ENCODE measurements at places on chromosomes 2 and 18. TPM values are rescaled to one million over a fixed set of nuclear protein-coding genes. Genes with fewer than 3 reads are reported as not detected.
A peak's percentile ranks its signal among the peaks of the same experiment; 100 is the strongest.

GRCh38 chr18:70322928-70323327, 34.1 kb downstream of the SOCS6 start:
- H3K4me1 ChIP-seq: no peaks in the 10 kb centered on the region
- DNase-seq: no peak
- H3K27ac ChIP-seq: no peak overlapping the region
- no peak overlapping the region for H3K4me3 ChIP-seq

- no peak for DNase-seq
- H3K4me3 ChIP-seq: no peak overlapping the region
- H3K27me3 ChIP-seq: no peaks in the 10 kb centered on the region
- no peak overlapping the region for H3K27ac ChIP-seq
Measured at GRCh38 chr2:219457784-219458369, 23.2 kb downstream of the SPEG start.

DNA sequence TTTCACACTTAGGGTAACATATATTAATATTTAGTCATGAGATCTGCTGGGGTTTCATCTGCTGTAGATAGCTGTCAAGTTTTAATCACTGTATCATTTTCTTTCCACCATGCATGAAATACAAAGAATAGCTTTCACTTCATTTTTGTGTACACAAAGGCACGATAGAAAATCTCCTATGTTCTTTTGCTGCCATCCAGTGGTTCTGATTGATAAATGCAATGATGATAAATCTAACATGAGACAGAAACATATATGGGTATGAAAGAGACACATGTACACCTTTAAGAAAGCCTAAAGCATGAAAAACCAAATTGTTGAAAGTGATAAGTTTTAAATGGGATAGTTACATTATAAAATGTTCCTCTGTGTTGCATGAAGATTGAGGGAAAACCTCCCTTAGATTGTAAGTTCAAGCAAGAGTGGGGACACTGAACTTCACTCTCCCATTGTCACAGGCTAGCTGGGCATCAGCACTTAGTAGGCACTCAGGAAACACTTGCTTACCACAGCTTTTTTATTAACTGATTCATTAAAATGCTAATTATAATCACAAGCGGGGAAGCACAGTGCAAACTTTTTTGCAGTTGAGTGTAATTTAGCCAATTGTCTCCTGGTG, 31.2 kb downstream of the C1D start:
- no peaks in the 10 kb centered on the region for H3K27me3 ChIP-seq
- no peak for DNase-seq
- no peak overlapping the region for H3K4me3 ChIP-seq
- no peak overlapping the region for H3K27ac ChIP-seq
- H3K36me3 ChIP-seq: no peaks in the 10 kb centered on the region

GRCh38 chr2:45869165-45869501, 217.7 kb downstream of the PRKCE start:
- H3K4me3 ChIP-seq: no peak overlapping the region
- H3K27me3 ChIP-seq: no peaks in the 10 kb centered on the region
- H3K27ac ChIP-seq: no peak overlapping the region
- no peak for DNase-seq

- H3K27me3 ChIP-seq: no peaks in the 10 kb centered on the region
- no peak for DNase-seq
- H3K4me1 ChIP-seq: no peaks in the 10 kb centered on the region
- H3K36me3 ChIP-seq: no peaks in the 10 kb centered on the region
- no peak overlapping the region for H3K4me3 ChIP-seq
Measured at GRCh38 chr2:176566496-176566895, 297.3 kb downstream of the MTX2 start.

GRCh38 chr18:46893360-46893759, 23.9 kb downstream of the PIAS2 start:
- peaks cover 28% of the 10 kb centered on the region for H3K36me3 ChIP-seq
- H3K27ac ChIP-seq: no peak overlapping the region
- no peak overlapping the region for H3K4me3 ChIP-seq
- H3K27me3 ChIP-seq: no peaks in the 10 kb centered on the region
- no peaks in the 10 kb centered on the region for H3K4me1 ChIP-seq

Gene SS18
- total RNA-seq: 83.5 TPM

Gene ZNF516
- 16.5 TPM for total RNA-seq

DNA sequence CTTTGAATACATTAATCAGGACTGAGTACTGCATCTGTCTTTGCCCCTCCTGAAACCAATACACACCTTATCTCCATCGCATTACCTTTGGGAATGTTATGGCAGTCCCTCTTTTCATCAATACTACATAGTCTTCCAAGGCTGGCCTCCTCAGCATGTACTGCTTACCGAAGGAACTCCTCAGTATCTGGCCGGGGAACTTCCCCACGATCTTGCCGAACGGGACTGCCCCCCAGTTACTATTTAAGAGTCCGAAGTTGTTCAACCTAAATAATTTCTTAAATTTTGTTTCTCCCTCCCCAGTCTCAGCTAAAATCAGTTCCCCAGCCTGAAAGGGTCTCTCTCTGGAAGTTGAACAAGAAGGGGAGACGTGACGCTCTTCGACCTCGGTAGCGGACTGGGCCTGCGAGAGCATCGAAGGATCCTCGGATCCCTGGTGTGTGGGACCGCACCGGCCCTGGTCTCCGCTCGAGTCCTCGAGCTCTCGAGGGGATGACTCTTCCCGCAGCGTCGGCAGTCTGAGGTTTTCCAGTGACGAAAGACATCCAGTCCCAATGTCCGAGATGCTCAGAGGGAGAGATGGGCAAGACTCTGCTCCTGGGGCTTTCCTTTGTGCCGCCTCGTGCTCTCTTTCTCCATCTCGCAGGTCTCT, 489 bp downstream of the TRMT61B start:
- DNase-seq: no peak
- H3K4me3 ChIP-seq: peak overlapping the region; percentile 87
- peak overlapping the region; percentile 74 for H3K27ac ChIP-seq
- H3K27me3 ChIP-seq: no peaks in the 10 kb centered on the region
- H3K4me1 ChIP-seq: no peaks in the 10 kb centered on the region
- H3K36me3 ChIP-seq: no peaks in the 10 kb centered on the region

- H3K27me3 ChIP-seq: peaks cover 1% of the 10 kb centered on the region
- H3K4me1 ChIP-seq: no peaks in the 10 kb centered on the region
- no peak for DNase-seq
- no peaks in the 10 kb centered on the region for H3K36me3 ChIP-seq
- no peak overlapping the region for H3K27ac ChIP-seq
Measured at GRCh38 chr2:223481486-223481885, 120.7 kb downstream of the SCG2 start.

- H3K4me1 ChIP-seq: peaks cover 1% of the 10 kb centered on the region
- DNase-seq: no peak
- H3K4me3 ChIP-seq: peak overlapping the region; percentile 98
- no peak overlapping the region for H3K27ac ChIP-seq
- peaks cover 23% of the 10 kb centered on the region for H3K36me3 ChIP-seq
Measured at GRCh38 chr2:47785986-47786385, 3.0 kb downstream of the MSH6 start.

GRCh38 chr18:13428319-13428718, 209.8 kb downstream of the LDLRAD4 start:
- no peak overlapping the region for H3K27ac ChIP-seq
- H3K4me1 ChIP-seq: no peaks in the 10 kb centered on the region
- H3K4me3 ChIP-seq: no peak overlapping the region
- H3K36me3 ChIP-seq: no peaks in the 10 kb centered on the region

DNA sequence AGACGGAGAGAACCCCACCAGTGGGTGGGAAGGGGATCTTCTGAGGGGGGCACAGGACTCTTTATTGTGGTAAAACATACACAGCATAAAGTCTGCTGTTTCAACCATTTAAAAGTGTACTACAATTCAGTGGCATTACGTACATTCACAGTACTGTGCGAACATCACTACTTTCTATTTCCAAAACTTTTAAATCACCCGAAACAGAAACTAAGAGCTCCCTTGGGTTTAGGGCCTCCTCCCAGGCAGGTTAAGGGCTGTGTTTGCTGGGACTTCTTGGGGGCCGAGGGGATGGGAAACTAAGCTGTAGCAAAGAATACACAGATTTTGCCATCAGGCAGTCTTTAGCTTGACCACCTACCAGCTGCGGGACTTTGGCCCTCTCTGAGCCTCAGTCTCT, 242.0 kb downstream of the HAUS1 start:
- H3K27me3 ChIP-seq: no peaks in the 10 kb centered on the region
- no peak for DNase-seq
- no peak overlapping the region for H3K4me3 ChIP-seq
- H3K36me3 ChIP-seq: no peaks in the 10 kb centered on the region
- peaks cover 16% of the 10 kb centered on the region for H3K4me1 ChIP-seq
- H3K27ac ChIP-seq: no peak overlapping the region

DNA sequence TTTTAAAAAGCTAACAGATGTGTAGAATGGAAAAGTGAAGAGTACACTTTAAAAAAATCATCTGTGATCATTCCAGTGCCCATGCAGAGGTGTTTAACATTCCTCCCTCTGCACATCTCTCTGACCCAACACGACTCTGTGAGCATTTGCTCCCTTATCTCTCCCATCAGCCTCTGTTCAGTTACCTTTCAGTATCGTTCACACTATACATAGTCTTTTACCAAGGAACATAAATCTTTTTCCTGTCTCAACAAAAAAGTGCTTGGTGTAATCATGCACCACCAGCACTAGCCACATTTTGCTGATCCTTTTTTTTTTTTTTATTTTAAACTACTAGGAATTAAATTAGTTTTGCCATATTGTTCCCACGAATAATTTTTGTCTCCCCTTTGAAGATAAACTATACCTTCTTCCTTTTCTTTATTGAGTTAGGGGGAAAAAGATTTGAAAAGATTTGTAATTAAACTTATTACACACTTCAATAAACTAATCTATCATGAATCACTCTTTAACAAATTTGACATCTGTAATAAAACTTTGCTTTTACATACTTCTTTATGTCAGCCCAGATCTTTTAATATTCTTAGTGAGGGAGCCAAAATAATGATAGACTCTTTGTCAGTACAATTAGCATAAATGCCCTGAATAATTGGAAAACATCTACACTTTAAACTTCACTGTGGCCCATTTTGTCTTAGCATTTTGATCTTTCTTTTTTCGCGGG, 489.8 kb upstream of the FANCL start:
- no peak overlapping the region for H3K4me3 ChIP-seq
- H3K27ac ChIP-seq: no peak overlapping the region
- H3K36me3 ChIP-seq: no peaks in the 10 kb centered on the region
- DNase-seq: no peak
- H3K27me3 ChIP-seq: no peaks in the 10 kb centered on the region
- H3K4me1 ChIP-seq: peaks cover 5% of the 10 kb centered on the region

- H3K27me3 ChIP-seq: no peaks in the 10 kb centered on the region
- no peaks in the 10 kb centered on the region for H3K4me1 ChIP-seq
- DNase-seq: no peak
- no peaks in the 10 kb centered on the region for H3K36me3 ChIP-seq
- H3K27ac ChIP-seq: no peak overlapping the region
Measured at GRCh38 chr2:12504443-12504842, 212.3 kb upstream of the TRIB2 start.

Gene PROKR1
- total RNA-seq: 3.9 TPM

DNA sequence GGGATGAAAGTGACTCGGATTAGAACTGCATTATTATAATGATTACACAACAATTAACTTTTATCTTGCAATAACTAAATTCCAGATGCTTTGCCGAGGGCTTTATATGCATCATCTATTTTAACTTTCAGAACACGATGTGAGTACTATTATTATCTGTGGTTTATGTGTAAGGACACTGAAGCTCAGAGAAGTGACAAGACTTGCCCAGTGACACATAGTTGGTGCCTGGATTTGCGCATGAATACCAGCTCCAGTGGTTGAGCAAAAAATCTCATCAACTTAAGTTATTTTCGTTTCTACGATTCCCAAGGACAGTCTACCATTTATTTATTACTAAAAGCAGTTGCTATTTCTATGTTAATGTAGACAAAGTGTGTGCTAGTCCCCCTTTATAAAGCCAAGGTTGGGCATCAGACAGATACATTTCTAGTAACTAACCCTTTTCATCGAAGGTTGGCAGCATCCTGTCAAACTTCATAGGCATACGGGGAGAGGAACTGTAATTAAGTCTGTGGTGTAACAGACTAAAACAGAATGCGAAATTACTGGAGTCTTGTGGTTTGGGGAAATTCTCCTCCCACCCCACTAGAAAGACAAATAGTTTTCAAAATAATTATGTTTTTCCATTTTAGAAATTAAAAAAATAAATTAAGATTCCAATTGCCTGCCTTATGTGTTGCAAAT, 73.2 kb upstream of the BOD1L2 start:
- no peaks in the 10 kb centered on the region for H3K36me3 ChIP-seq
- no peak for DNase-seq
- no peak overlapping the region for H3K4me3 ChIP-seq
- no peak overlapping the region for H3K27ac ChIP-seq
- H3K27me3 ChIP-seq: no peaks in the 10 kb centered on the region

GRCh38 chr2:53583583-53583982, 184.0 kb upstream of the CHAC2 start:
- H3K4me3 ChIP-seq: no peak overlapping the region
- no peak overlapping the region for H3K27ac ChIP-seq
- DNase-seq: no peak
- H3K27me3 ChIP-seq: no peaks in the 10 kb centered on the region
- H3K4me1 ChIP-seq: no peaks in the 10 kb centered on the region
- H3K36me3 ChIP-seq: no peaks in the 10 kb centered on the region

DNA sequence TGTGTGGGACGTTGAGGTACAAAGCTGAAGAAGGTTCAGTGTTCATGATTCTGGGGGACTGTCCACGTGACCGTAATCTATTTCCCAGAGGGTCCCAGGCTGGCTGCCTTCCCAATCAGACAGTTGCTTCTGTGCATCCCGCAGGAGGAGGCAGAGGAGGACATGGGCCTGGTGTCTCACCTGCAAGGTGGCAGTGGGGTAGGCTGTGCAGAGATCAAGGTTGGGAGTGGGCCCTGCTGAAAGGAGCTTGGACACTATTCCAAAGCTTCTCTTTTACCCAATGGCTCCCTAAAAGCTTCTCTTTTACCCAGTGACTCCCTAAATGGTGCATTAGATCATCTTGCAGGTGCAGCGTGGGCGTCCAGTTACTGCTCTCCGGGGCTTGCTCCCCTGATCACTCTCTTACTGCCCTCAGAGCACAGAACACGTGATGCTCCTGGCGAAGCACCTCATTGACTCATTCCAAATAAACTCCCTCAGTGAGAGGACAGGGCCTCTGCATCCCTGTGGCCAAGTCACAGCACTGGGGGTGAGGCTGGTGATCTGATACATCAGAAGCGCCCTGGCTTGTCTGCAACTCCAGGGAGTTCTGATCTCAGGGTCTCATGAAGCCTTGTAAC, 41.5 kb downstream of the RNF144A start:
- no peak overlapping the region for H3K27ac ChIP-seq
- DNase-seq: no peak
- no peaks in the 10 kb centered on the region for H3K27me3 ChIP-seq
- no peaks in the 10 kb centered on the region for H3K4me1 ChIP-seq

- no peaks in the 10 kb centered on the region for H3K36me3 ChIP-seq
- no peak overlapping the region for H3K4me3 ChIP-seq
- DNase-seq: no peak
- H3K27me3 ChIP-seq: 0 out of 2 replicates have a peak, but pooled peaks cover 3% of the 10 kb centered on the region
Measured at GRCh38 chr2:108287169-108287568, 1.5 kb upstream of the SULT1C2 start.

GRCh38 chr18:33804258-33804657, 226.2 kb downstream of the ASXL3 start:
- DNase-seq: no peak
- H3K36me3 ChIP-seq: no peaks in the 10 kb centered on the region
- H3K27ac ChIP-seq: no peak overlapping the region
- no peak overlapping the region for H3K4me3 ChIP-seq
- H3K27me3 ChIP-seq: no peaks in the 10 kb centered on the region

All from H1 (cell line).